CMK (cell line): ENCODE measurements at places on chromosomes 6 and 20.

GRCh38 chr20:32742322-32743236, 688 bp downstream of the COMMD7 start:
- no peak for DNase-seq

GRCh38 chr6:90454836-90455427, 131.9 kb downstream of the MAP3K7 start:
- DNase-seq: no peak

GRCh38 chr6:143224516-143224915, 163.8 kb downstream of the AIG1 start:
- no peak for DNase-seq

DNA sequence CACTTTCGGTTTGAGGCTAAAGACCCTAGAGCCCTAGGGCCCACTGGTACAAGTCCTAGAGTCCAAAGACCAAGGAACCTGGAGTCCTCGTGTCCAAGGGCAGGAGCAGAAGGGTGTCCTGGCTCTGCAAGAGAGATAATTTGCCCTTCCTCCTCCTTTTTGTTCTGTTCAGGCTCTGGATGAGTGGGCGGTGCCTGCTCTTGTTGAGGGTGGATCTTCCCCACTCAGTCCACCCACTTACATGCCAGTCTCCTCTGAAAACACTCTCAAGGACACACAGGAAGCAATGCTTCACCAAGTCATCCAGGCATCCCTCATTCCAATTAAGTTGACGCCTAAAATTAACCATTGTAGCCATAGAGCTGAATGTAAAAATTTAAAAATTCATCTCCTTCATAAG, 102.1 kb downstream of the UST start:
- no peak for DNase-seq

- no peak for DNase-seq
Measured at GRCh38 chr20:47283411-47283810, 73.1 kb downstream of the ZMYND8 start.

GRCh38 chr6:43082806-43083655, 6.9 kb downstream of the PTK7 start:
- DNase-seq: no peak

DNA sequence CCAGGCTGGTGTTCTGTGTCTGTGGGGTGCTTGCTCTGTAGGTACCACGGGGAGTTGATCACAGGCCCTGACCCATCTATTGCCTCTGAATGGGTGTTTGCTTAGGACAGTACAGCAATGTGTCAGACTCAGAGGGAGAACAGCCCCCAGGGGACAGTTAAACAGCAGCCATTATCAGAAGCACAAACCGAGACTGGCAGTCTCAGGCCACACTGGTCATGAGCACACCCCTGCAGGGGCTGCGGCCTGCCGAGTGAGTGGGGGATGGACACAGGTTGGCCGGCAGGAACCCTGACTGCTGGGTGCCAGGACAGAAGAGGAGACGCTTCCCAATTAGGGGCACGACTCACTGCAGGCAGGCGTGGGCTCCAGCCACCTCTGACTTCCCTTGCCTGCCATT, 395.6 kb downstream of the CDH4 start:
- DNase-seq: no peak

DNA sequence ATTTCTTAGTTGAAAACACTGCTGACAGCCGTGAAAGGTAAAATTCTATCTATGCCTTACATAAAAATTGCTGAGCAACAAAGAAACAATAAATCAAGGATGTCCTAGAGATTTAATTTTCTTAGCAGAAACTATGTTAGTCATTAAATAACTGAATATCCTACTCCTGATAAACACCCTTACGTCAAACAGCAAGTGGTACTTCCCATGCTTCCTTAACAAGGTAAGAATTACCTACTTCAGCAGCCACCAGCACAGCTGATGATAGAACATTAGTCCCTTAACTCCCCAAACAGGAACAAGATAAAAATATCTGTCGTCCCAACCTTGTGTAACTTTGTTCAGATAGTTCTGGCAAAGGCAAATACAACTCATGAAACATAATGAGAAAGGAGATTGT, 8.7 kb downstream of the SERPINB6 start:
- DNase-seq: no peak

- no peak for DNase-seq
Measured at GRCh38 chr20:61927193-61927825, 138.4 kb downstream of the TAF4 start.

DNA sequence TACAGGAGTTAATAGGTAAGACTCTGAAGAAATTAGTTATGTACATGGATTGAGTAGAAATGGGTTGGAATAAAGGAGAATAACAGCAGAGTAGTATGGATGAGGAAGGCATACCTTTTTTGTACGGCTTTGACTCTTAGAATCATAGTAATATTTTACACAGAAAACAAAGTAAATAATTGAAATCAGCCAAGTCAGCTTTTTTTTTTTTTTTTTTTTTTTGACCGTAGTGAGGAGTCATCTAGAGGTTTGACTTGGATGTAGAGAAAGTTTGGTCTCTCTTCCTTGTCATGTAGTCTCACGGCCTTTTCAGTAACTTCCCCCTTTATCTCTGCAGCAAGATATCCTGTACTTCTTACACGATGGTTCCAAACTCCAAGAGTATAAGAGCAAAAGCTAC, 158.9 kb downstream of the FLRT3 start:
- no peak for DNase-seq

DNA sequence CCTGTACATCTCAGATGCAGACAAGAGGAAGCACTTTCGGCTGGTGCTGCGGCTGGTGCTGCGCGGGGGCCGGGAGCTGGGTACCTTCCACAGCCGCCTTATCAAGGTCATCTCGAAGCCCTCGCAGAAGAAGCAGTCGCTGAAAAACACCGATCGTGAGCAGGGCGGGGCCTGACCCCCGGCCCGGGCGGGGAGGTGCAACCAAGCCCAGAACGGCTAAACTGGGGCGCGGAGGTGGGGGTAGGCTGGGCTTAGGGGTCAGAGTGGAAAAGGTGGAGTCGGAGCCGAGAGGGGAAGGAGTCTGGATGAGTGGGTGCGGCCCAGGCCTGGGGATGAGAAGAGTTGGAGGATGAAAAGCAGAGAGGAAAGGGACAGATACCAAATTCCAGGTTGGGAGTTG, 4.1 kb upstream of the MATN4 start:
- no peak for DNase-seq

DNA sequence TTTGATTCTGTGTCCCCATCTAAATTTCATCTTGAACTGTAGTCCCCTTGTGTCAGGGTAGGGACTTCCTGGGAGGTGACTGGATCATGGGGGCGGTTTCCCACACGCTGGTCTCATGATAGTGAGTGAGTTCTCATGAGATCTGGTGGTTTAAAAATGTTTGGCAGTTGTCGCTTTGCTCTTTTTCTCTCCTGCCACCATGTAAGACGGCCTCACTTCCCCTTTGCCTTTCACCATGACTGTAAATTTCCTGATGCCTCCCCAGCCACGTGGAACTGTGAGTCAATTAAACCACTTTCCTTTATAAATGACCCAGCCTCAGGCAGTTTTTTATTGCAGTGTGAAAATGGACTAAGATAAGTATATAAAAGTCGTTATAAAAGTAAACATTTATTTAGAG, 80.5 kb upstream of the SGK1 start:
- no peak for DNase-seq

- DNase-seq: no peak
Measured at GRCh38 chr6:44301782-44302564, 11.2 kb downstream of the AARS2 start.

DNA sequence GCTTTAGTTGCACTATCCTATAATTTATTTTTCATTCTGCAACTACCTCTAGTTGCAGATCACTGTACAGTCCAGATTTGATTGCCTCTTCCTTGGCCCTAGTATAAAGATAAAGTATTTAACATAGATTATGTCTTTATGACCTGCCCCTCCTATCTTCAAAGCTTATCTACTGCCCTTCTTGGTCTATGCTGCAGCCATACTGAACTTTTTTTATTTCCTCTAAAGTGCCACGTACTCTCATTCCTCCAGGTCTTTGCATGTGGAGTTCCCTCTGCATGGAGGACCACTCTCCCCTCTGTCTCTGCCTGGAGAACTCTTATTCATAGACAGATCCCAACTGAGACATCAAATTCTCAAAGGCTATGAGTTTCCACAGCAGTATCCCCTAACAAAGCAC, 168.0 kb downstream of the PTPRK start:
- no peak for DNase-seq

DNA sequence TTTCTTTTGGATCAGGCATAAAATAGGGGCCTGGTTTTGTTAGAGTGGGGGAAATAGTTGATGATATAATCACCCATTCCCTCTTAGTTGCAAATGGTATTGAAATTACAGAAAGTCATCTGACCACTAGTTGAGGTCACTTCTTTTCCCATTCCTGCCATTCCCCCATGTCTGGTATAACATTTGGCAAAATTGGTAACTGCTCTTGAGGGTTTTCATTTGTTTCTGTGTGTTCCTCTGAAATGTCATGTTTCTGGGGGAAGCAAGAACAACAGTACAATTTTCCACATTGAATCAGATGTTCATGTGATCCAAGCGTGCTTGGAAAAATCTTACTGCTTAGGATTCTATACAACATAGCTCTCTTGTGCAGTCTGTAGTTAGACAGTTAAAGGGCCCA, 7.3 kb downstream of the AIG1 start:
- DNase-seq: no peak

- no peak for DNase-seq
Measured at GRCh38 chr6:156451088-156451487, 326.1 kb upstream of the ARID1B start.

DNA sequence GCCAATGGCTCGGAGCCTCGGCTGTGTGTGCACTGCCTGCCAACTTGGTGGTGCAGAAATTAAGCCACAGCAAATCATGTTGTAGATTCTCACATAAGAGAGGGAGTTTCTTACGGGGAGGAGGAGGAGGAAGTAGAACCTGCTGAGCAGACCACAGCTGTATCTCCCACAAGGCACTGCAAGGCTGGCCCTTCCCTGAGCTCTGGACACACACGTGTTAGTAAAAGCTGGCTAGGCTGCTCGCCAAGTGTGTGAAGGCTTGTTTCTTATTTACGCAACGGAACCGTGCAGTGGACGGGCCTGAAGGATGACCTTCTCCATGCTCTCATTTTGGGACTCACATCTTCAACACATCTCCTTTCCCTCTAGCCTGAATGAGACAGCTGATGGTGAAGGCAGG, 15.7 kb upstream of the QKI start:
- no peak for DNase-seq

- no peak for DNase-seq
Measured at GRCh38 chr6:133187657-133188453, 53.3 kb upstream of the EYA4 start.

DNA sequence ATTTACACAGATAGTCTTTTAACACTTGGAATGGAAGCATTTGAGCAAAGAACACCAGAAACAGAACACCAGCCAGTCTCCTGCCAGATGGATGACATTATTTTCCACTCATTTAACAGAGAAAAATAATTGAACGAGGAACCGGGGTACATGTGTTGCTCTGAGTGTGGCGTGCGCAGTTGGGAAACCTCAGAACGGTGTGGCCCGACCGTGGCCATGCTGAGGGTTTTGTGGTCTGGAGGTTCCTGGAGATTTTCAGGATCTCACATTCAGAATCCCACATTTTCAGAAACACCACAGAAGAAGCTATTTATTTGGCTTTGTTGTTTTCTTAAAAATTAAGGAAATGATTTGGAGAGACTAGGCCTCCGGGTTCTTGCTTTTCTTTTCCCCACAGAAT, 126.9 kb upstream of the QKI start:
- no peak for DNase-seq
